ENCODE measurements at places on chromosomes 5 and 9.

DNA sequence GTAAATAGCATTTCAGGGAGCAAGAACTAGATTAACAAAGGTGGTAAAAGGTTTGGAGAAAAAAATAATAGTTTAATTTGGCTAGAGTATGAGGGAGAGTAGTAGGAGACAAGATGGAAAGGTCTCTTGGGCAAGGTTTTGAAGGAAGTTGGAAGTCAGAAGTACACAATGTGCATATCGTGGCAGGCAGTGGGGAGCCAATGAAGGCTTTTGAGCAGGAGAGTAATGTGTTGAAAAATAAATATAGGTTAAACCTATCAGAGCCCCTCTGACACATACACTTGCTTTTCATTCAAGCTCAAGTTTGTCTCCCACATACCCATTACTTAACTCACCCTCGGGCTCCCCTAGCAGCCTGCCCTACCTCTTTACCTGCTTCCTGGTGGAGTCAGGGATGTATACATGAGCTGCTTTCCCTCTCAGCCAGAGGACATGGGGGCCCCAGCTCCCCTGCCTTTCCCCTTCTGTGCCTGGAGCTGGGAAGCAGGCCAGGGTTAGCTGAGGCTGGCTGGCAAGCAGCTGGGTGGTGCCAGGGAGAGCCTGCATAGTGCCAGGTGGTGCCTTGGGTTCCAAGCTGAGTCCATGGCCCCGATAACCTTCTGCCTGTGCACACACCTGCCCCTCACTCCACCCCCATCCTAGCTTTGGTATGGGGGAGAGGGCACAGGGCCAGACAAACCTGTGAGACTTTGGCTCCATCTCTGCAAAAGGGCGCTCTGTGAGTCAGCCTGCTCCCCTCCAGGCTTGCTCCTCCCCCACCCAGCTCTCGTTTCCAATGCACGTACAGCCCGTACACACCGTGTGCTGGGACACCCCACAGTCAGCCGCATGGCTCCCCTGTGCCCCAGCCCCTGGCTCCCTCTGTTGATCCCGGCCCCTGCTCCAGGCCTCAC, at the start of gene CA9:
Gene CA9 (plus strand): TSS at position 797 of the 893 bp plus-strand sequence. CDS start 32 bp downstream, at position 829.
- DNase-seq = peak; percentile 48

- DNase-seq = peak; percentile 86
Measured at GRCh38 chr9:12774861-12775678, at the start of gene LURAP1L. TSS of gene LURAP1L (plus strand) at chr9:12775020. CDS start at chr9:12775716, 696 bp downstream.

DNA sequence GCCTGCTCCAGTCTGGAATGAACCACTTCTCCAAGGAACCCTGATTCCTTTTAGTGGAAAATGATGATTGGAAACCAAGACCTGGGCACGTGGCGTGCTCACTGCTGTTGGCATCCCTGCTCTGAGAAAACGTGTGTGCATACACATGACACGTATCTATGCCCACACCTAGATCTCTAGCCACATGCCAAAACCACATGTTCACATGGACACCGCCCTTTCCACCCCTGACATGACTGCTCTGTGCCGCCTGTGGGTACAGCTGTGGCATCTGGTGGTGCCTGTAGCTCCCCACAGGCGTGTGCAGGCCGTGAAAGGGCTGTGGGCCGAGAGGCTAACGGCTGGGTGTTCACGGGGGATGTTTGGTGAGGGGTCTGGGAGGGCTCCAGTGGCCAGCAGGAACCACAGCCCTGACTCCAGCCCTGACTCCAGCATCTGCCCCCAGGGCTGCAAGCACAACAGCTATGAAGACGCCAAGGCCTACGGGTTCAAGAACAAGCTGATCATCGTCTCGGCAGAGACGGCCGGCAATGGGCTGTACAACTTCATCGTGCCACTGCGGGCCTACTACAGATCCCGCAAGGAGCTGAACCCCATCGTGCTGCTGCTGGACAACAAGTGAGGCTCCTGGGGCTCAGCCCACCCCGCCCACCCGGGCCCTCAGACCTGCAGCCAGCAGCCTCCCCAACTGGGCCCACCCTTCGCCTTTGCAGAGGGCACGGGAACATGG, 75.1 kb downstream of the KCNT1 start:
- no peak for DNase-seq

DNA sequence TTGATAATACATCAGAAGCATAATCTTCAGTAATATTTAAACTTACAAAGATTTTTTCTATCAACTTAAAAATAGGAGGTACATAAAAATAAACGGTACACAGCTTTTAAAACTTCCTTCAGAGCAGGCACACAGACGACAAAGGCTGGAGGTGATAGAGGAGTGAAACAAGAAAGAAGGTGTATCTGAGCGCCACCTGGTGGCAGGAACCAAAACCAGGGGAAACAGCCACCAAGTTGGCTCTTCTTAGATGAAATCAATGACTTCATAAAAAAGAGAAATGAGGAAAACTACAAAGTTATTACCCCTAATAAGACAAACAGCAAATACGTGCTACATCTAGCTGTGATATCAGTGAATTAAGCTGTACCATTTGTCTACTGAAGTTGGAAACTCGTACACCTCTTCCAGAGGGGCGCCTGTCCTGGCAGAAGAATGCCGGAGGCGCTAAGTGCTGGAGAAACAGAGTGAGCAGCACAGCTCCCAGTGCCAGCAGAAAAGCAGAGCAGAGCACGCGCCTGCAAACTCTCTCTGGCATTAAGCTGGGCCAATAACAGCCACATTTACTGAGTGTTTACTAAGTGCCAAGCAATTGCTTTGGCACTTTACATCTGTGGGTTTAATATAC, 85.9 kb downstream of the SETX start:
- DNase-seq = peak; percentile 62

DNA sequence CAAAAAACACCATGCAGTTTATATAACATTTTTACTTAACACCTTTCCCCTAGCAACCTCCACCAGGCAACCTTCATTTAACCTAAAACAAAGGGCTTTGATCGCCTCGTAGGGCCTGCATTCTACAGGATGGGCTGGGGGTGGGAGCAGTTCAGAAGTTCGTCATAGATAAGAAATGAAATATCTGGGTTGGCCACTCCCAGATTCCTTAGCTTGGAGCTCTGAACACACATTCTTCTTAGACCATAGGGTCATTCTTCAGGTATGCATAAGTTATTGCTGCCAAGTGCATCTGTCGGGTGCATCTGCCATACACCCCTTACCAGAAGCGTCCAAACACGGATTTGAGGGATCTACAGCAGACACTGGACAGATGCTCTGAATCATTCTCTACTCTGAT, 4.3 kb upstream of the SLC22A5 start:
- no peak for DNase-seq

DNA sequence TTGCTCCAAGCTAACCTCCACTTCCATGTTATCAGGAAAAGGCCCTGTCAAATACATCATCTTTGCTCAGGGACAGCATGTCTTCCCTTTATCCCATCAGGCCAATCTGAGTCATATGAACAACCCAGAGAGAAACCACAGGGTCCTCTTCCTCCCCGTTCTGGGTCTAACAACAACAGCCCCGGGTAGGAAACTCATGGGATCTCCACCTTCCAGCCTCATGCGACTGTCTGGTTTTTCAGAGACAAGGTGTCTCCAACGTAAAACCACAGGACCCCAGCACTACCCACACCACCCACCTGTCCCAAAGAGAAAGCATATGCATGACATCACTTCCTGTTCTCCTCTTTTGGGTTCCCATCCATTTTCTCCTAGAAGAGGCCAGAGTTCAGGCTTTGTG, 217.9 kb downstream of the ENC1 start:
- no peak for DNase-seq

DNA sequence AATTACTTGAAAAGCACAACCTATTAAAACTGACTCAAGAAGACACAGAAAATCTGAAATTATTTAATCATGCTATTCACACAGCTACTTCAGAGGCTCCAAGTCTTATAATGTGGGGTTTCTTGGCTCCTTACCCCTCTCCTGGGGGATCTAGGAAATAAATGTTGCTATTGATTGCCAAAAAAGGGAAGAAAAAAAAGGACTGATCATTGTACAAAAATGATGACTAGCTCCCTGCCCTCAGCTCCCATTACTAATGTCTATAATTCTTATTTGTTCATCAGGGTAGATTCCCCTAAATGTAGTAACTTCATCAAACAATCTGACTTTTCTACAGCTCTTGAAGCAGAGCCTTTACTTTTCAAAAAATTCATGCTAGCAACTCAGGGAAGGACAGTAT, 3.3 kb upstream of the SMC5 start:
- peak; percentile 29 for DNase-seq

- DNase-seq = no peak
Measured at GRCh38 chr9:134320868-134321471, 5.3 kb upstream of the RXRA start.

- no peak for DNase-seq
Measured at GRCh38 chr5:120096413-120096812, 367.7 kb upstream of the PRR16 start.

DNA sequence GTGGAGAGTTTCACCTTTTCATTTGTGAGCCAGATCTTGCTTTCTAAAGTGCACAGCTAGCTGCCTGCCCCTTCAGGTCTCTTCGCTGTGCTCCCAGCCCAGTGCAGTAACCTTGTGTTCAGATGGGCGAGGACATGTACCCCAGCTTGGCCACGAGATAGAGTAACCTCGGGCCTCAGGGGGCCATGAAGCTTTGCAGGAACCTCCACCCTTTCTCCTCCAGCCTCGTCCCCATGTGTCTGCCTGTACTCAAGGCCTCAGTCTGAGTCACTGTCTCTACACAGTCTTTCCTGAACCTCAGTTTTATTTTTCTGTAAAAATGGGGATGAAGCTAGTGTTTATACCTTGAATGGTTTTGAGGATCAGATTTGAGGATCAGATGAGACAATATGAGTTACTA, 37.9 kb downstream of the ERGIC1 start:
- no peak for DNase-seq

DNA sequence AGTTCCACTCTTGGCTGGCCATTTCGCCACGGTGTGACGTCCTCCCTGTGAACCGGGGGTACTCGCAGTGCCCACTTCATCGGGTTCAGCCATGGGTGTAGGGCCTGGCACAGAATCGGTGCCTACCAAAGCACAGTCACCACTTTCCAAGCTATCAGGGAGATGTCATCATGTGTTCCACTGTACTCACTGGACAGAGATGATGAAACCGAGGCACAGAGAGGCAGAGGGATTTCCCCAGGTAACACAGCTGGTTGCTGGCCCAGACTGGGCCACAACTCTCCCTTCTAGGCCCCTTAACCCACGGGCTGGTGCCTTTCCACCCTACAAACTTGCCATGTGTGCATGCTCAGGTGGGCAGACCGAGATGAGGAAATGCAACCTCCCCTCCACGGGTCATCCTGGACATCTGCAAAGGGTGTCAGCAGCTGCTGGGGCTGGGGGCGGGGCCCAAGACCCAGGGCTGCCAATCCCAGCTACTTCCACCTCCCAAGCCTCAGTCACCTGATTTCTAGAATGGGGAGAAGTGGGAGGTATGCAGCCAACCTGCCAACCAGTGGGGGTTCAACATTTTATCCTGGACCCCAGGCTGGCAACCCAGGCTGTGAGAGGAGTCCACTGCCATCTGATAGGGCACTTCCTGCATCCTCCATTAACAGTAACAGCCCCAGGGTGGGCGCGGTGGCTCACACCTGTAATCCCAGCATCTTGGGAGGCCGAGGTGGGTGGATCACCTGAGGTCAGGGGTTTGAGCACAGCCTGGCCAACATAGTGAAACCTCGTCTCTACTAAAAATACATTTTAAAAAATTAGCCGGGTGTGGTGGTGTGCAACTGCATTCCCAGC, 893 bp upstream of the SH2D3C start:
- no peak for DNase-seq

DNA sequence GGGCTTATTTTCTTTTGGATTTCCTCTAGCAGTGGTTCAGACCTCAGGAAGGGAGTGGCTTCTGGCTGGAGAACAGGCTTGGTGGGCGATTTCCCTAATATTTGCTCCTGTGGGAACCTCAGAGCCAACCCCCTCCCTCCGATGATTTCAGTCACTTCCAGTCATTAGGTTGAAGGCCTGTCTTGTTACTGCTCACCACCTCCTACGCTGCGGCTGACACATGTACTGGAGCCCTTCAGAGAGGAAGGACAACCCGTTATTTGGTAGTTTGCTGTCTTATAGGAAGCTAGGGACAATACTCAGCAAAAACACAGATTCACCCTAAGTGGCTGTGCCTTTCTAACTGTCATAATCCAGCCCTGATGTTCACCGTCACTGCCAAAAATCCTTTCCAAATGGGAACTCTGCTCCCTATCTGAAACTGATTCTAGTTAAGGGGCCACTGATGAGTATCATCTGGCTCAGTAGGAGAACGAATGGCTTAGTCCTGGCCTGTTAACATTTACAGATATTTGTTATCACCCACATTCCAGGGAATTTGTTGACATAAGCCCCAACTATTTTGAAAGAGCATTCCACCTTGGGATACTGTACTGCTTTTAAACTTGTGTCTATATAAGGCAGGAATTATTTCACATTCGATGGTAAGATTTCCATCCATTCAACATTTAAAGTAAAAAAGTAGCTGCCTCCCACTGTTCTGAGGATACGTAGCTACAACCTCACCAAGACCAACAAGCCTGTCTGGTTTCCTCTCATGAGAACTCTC, 29.3 kb upstream of the ANKH start:
- DNase-seq = peak; percentile 59

DNA sequence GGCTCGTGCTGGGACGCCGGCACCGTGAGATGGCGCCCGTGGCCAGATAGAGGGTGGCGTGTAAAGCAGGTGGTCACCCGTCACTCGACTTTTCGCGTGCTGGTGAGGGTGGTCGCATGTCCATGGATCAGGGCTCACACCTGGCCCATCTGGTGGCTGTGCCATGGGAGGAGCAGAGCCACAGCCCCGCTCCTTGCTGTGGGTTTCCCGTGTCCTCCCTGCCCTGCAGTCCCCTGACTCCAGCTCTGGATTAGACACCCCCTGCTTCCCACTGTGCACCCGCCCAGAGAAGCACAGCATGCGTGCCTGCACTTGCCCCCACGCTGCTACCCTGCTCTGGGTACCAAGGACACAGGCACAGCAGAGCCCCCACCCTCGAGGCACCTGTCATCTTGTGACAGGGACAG, 1.8 kb upstream of the TMEM250 start:
- DNase-seq = no peak

DNA sequence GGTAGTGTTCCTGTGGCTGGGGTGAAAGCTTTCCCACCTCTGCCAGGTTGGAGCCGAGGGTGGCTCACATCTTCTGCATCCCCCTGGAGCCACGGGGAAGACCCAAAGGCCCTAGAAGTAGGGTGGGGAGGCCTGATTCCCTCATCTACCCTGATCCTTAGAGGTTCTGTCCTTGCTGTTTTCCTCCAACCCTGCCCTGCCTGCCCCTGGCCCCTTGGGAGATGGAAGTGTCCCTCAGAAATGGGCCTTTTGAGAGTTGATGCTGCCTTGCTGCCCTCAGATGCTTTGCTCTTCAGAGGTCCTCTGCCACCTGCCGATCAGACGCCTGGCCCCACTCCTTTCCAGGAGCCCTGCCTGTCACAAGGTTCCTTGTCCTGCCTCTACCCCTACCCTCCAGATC, 6.3 kb downstream of the CCL19 start:
- DNase-seq = no peak
